Endodermal cell (in vitro differentiated cells): ENCODE measurements at places on chromosomes 6 and 20. TPM values are rescaled to one million over a fixed set of nuclear protein-coding genes. Genes with fewer than 3 reads are reported as not detected.

SMIM8 gene
- 11.6 to 15.2 TPM (median 12.2 TPM) in 3 replicates for total RNA-seq

BTNL2 gene
- total RNA-seq: not detected in 2 replicates

- DNase-seq: peak; percentile 50
- H3K27ac ChIP-seq: no peak overlapping the region
- peaks cover 5% of the 10 kb centered on the region for H3K4me1 ChIP-seq
- no peak overlapping the region for H3K4me3 ChIP-seq
These were observed 614.5 kb downstream of the PKHD1 start for GRCh38 chr6:51472745-51473487.

TUBB1 gene
- not detected in 2 replicates for total RNA-seq

DNA sequence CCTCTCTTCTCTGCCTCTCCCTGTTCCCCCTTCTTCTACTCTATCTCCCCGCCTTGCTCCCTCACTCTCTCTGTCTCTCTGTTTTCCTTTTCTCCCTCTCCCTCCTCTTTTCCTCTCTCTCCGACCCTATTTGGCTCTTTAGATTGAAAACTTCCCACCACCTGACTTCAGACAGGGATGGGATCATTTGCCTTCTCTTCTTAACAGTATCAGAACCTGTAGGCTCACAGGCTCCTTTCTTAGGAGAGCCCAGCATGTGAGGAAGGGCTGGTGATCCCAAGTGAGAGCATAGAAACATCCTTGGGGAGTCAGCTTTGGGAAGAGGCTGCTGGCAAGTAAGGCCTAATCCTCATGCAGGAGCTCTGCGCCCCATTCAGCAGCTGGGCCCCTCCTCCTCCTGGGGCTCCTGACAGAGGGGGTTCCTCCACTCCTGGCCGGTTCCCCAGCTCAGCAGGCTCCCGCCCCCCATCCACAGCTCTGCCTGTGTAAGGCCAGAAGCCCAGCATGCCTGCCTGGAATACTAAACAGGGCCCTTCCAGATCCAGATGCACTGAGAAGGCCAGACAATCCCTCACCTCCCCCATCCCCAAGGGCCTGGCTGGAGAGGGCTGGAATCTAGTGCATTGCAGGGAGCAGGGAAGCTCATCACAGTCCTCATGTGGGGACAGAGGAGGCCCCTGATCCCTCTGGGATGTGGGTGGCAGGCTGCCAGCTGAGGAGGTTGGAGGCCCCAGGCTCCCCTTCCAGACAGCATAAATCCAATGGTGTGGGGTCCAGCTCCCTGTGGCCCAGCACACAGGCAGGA is 93.4 kb downstream of the PTPRT start:
- no peak for DNase-seq
- no peak overlapping the region for H3K4me3 ChIP-seq
- H3K36me3 ChIP-seq: no peaks in the 10 kb centered on the region
- H3K27ac ChIP-seq: peak overlapping the region; percentile 66
- H3K27me3 ChIP-seq: no peaks in the 10 kb centered on the region
- H3K4me1 ChIP-seq: peaks cover 3% of the 10 kb centered on the region

MTFR2 gene
- total RNA-seq: 2.2 to 6.8 TPM (median 6.3 TPM) in 3 replicates

CGA gene
- total RNA-seq: not detected in 3 replicates

DYNLT2 gene
- total RNA-seq: 1.7 to 3.2 TPM (median 1.7 TPM) in 3 replicates

DNA sequence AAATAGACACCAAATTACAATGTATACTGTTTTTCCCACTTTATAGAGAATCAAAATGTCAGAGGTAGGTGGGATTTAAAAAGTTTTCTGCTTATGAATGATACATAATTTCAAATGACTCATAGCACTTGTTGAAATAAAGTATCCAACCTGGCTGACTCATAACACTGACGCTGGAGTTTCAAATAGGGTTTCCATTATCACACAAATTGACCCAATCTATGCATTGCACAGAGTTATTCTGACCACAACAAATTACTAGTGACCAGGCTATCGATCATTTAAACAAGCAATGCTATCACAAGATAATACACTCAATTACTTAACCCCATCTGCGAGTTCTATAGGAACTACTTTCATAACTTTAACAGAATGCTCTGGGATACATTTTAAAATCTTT is 31.9 kb upstream of the PRELID3B start:
- H3K4me3 ChIP-seq: no peak overlapping the region
- H3K4me1 ChIP-seq: no peaks in the 10 kb centered on the region
- no peak overlapping the region for H3K27ac ChIP-seq
- peaks cover 13% of the 10 kb centered on the region for H3K27me3 ChIP-seq
- no peaks in the 10 kb centered on the region for H3K36me3 ChIP-seq
- no peak for DNase-seq

- DNase-seq: no peak
- H3K4me1 ChIP-seq: peaks cover 6% of the 10 kb centered on the region
- H3K36me3 ChIP-seq: no peaks in the 10 kb centered on the region
- no peak overlapping the region for H3K27ac ChIP-seq
- no peak overlapping the region for H3K4me3 ChIP-seq
These were observed 255.6 kb upstream of the TAB2 start for GRCh38 chr6:149061930-149062329.

DNA sequence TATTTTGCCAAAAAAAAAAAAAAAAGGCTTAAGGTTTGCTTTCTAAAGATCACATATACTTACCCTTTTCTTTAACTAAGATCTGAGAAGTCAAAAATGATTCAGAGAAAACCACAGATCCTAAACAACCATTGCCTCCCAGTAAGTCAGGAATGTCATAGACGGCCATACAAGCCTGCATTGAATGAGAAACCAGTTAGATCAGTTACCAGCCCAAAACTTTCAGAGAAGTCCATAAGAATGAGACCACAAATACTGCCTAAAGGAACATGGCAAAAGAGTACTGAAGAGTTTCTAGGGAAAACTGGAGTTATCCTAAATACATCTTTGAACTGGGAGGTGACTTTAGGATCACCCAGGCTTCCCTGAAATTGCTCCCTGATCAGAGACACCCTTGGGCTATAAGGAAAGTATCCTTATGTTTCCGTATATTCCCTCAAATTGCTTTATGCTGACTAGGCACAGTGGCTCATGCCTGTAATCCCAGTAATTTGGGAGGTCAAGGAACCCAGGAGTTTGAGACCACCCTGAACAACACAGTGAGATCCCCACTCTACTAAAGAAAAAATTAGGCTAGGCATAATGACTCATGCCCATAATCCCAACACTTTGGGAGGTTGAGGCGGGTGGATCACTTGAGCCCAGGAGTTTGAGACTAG is 79.4 kb upstream of the SLC4A11 start:
- H3K4me1 ChIP-seq: no peaks in the 10 kb centered on the region
- no peak for DNase-seq
- peaks cover 57% of the 10 kb centered on the region for H3K36me3 ChIP-seq

DNA sequence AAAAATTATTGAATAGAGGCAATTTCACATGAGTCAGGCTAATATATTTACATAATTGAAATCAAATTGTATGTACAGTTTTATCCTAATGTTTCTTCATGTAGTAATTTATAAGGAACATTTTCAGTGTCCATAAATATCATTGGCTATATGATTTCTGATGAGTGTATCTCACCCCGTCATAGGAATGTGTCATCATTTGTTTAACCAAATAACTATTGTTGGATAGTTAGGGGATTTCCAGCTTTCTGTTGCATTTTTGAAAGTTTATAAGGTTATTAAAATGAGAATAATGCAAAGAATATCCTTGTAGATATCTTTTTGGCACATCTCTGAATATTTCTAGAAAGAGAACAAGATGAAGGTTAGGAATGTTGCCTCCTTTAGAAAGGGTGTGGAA is 39.0 kb downstream of the SYTL3 start:
- peaks cover 26% of the 10 kb centered on the region for H3K27me3 ChIP-seq
- H3K36me3 ChIP-seq: no peaks in the 10 kb centered on the region
- H3K27ac ChIP-seq: no peak overlapping the region
- no peak for DNase-seq
- peaks cover 6% of the 10 kb centered on the region for H3K4me1 ChIP-seq
- H3K4me3 ChIP-seq: no peak overlapping the region

INSM1 gene
- 0.21 to 0.73 TPM (median 0.57 TPM) in 3 replicates for total RNA-seq

GRCh38 chr6:149636124-149636523 is 12.4 kb downstream of the KATNA1 start:
- H3K27me3 ChIP-seq: no peaks in the 10 kb centered on the region
- H3K4me1 ChIP-seq: no peaks in the 10 kb centered on the region
- no peak overlapping the region for H3K27ac ChIP-seq
- no peak overlapping the region for H3K4me3 ChIP-seq
- no peak for DNase-seq

LTA gene
- not detected in 2 replicates for total RNA-seq

DNA sequence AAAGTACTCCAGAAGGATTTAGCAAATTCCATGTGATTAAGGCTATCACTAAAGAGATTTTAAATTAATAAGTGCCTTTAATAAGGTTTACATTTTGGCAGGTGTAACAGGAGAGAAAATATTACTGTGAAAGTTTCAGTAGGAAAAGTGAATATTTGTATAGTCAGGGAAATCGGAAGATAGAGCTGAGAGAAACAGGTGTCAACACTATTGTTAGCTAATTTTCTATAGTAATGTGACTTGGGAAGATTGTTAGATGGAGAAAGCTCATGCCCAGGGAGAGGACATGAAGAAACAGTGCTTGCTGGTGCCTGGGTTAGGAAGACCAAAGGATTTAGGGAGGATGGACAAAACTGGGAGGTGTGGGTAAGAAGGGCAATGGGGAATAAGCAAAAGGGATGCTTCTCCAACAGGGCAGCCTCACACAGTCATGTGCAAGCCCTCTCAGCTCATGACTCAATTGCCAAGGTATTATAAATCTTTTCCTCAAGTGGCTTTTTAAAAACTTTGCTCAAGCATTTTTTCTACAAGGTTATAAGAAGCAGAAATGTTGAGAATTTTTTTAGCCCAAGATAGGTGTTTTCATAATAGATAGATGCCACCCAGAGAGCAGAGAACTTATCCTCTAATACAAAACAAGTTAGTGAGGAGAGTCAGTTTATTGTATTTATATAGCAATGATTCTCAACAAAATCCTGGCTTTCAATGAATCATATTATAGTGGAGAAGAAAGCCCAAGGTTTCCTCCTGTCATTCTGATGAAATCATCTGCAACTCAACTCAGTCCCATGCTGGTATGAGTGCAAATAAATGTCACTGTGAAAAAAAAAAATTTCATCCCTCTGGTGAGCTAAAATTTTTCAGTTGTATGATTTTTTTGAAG is 325.2 kb upstream of the NT5E start:
- H3K27ac ChIP-seq: no peak overlapping the region
- no peaks in the 10 kb centered on the region for H3K4me1 ChIP-seq
- no peak for DNase-seq
- H3K4me3 ChIP-seq: no peak overlapping the region
- no peaks in the 10 kb centered on the region for H3K36me3 ChIP-seq
- no peaks in the 10 kb centered on the region for H3K27me3 ChIP-seq

DNA sequence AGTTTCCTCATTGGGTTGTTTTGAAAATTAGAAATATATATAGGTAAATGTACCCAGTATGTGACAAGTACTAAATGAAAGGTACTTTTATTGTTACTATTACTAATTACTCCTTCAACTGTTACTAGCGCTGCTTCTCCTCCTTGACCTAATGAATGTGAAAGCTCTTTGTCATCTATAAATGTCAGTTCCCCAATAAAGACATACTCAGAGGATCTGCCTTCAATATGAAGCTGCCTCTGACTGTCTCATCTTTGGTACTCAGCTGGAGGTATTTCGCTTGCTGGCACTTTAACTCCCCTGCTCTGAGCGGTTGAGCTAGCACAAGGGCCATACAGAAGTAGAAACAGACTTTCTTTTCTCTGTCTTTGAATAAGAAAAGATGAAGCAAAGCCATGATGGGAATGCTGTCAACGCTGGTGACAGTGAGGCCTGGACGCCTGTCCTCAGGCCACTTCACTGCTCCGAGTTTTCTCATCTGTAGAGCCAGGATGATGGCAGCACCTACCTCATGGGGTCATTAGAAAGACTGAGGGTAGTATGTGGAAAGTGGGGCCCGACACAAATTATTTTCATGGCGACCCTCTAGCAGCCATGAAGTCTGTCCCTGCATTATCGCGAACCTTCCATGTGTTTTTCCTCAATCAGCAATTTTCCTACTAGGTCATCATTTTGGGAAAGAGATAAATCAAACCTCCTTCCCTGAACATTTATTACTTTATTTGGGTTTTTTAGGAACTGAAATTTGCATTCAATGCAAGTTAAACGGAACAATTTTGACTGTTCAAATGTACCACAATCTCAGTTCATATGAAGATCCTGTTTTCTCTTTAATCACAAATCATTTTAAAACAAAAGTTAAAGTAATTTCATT is 55.9 kb upstream of the SNX9 start:
- no peak overlapping the region for H3K27ac ChIP-seq
- no peak for DNase-seq
- H3K27me3 ChIP-seq: no peaks in the 10 kb centered on the region
- H3K4me1 ChIP-seq: peaks cover 7% of the 10 kb centered on the region
- no peak overlapping the region for H3K4me3 ChIP-seq

- DNase-seq: no peak
- no peak overlapping the region for H3K4me3 ChIP-seq
- H3K36me3 ChIP-seq: peaks cover 21% of the 10 kb centered on the region
- no peak overlapping the region for H3K27ac ChIP-seq
These were observed 84.6 kb downstream of the ANKS1A start for GRCh38 chr6:34973547-34974248.

GRCh38 chr6:165872811-165873210 is 209.8 kb upstream of the PDE10A start:
- H3K4me1 ChIP-seq: no peaks in the 10 kb centered on the region
- H3K36me3 ChIP-seq: no peaks in the 10 kb centered on the region
- H3K27ac ChIP-seq: no peak overlapping the region

DNA sequence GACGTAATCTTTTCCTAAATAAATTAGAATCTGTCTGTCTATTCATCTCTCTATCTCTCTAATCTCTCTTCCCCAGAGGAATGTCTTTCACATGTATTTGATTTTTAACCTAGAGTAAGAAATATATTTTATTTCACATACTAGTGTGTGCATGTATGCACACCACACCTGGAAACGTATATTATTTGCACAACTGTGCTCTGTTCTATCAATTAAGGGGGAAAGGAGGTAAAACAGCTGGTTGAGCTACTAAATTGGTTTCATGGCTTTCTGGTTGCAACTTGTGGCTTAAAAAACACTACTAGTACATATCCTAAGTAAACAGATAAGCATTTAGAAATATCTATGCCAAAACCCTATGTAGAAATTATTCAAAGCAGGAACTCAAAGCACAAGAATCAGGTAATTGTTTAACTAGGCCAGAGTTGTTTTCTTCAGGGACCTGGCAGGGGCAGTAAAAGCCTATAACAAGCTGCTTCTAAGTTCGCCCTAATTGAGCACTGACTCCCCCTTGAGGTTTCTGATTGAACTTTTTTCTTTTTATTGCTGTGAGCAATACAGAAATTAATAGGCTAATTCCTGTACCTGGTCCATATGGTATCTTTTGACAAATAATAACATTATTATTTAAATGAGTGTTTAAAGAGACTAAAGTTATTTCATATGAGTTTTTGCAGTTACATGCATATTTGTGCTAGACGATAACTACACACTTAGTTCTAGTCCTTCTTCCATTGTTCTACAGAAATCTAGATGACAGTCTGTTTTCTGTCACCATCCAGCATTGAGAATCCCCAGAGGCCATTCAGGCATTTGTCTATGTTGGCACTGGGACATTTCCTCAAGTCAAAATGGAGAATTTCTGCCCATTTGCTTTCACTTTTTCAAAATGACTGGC is 88.6 kb downstream of the MCHR2 start:
- no peak overlapping the region for H3K27ac ChIP-seq
- DNase-seq: no peak
- H3K4me3 ChIP-seq: no peak overlapping the region
- H3K4me1 ChIP-seq: no peaks in the 10 kb centered on the region
- H3K27me3 ChIP-seq: no peaks in the 10 kb centered on the region
- no peaks in the 10 kb centered on the region for H3K36me3 ChIP-seq
